HS-5 (cell line): ENCODE measurements at places on chromosomes 16 and 17.

GRCh38 chr16:72255786-72256185 lies 83.8 kb upstream of the PMFBP1 start:
- no peak for DNase-seq

DNA sequence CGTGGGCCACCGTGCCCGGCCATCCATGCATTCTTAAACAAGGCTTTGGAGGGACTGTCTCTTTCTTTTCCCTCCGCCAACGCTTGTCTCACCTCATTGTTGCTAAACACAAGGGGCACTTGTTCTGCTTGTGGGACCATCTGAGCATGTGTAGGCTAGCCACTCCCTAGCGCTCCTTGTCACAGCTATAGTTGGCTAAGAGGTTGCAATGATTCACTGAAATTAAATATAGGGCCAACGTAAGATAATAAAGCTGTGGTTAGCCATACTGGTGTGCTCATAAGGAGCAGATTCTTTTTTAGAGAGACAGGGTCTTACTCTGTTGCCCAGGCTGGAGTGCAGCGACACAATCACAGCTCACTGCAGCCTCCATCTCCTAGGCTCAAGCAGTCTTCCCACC lies 41.2 kb downstream of the KIAA0513 start:
- DNase-seq: no peak

- no peak for DNase-seq
Measured at GRCh38 chr16:28326881-28327610, 34.7 kb downstream of the SBK1 start.

GRCh38 chr16:2370721-2371120 lies 30.2 kb upstream of the ABCA3 start:
- no peak for DNase-seq

GRCh38 chr17:17500999-17501605 lies 4.9 kb upstream of the RASD1 start:
- no peak for DNase-seq

GRCh38 chr17:8412089-8412488 lies 14.5 kb upstream of the RNF222 start:
- no peak for DNase-seq

- no peak for DNase-seq
Measured at GRCh38 chr17:2705263-2705662, 6.3 kb downstream of the CLUH start.

- no peak for DNase-seq
Measured at GRCh38 chr16:87233928-87234327, 83.3 kb downstream of the C16orf95 start.

DNA sequence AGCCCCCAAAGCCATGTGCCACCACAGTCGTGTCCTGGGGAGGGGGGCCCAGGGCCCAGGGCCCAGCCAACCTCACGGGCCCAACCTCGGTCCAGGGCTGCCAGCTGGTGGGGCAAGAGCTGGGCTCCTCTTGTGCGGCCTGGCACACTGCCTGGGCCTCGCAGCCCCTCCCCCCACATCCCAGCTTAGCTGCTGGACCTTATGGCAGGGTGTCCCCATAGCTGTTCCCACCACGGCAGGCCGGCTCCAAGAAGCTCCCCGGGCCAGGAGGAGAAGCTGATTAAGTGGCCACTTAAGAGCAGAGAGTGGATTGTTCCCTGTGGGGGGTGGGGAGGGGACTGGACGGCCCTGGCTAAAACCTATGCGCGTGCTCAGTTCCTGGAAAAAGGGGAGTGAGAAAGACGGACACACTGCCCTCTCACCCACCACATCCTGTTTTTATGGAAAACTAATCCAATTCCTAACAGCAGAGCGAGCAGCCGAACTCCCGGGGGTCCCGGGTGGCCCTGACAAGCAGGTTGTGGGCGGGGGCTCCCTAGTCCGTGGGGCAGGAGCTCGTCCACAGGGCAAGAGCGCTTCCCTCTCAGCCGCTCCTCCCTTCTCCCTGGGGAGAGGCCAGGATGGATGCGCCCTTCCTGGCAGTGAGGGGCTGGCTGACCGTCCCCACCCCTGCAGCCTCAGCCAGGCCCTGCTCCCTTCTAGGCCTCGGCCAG lies 16.8 kb downstream of the PIEZO1 start:
- no peak for DNase-seq

GRCh38 chr17:320809-321385 lies 31.7 kb downstream of the RPH3AL start:
- DNase-seq: no peak

- DNase-seq: no peak
Measured at GRCh38 chr16:70689035-70689969, 3.4 kb upstream of the MTSS2 start.

DNA sequence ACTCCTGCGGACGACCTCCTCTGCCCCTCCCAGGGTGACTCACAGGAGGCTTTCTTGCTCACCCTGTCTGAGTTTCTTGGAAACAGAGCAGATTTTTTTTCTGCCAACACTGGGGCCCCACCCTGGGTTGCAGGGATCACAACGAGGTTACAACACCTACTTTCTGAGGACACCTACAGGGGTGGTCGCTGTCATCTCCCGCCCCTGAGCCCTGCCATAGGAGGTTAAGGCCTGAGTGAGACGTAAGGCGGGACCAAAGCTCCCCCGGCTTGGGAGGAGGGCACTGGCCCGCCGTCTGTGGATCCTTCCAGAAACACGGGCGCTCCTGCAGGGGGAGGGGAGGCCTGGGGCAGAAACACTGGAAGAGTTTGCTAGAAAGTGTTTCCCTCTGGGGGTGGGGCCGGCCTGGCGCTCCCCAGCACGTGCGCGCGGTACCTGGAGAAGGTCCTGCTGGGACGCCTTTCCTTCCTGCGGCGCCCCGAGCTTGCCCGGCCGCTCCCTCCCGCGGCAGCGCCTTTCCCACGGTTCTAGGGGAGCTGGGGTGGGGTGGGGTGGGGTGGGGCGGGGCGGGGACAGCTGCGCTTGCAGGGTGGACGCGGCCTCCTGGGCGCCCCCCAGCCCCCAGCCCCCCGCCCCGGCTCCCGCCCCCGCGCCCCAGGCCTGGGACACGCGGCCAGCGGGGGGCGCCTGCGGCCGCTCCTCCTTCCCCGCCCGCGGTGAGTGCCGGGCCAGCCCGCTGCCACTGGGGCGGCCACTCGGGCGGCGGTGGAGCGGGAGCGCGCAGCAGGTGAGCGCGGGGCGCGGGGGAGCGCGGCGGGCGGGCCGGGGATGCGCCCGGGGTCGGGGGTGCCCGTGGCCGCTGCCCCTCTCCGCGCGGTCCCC lies 20.7 kb upstream of the ADCY7 start:
- DNase-seq: no peak

GRCh38 chr17:74815550-74816370 lies 39.6 kb upstream of the NAT9 start:
- DNase-seq: no peak

DNA sequence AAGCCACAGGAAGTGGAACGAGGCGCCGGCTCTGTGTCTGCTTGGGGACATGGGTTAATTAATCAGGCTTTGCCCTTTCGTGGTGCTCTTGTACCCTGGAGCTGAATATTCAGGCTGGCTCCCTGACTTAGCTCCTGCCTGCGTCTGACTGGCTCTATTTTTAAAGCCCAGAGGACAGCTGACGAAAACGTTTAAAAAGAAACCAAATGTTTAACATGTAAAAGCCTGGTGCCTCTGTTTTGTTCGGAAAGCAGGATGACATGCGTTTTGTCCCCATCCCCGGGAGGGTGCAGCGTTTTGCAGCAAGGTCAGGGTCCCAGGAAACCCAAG lies 61.1 kb downstream of the NT5M start:
- no peak for DNase-seq

- DNase-seq: no peak
Measured at GRCh38 chr17:78664476-78665386, 87.5 kb upstream of the DNAH17 start.

DNA sequence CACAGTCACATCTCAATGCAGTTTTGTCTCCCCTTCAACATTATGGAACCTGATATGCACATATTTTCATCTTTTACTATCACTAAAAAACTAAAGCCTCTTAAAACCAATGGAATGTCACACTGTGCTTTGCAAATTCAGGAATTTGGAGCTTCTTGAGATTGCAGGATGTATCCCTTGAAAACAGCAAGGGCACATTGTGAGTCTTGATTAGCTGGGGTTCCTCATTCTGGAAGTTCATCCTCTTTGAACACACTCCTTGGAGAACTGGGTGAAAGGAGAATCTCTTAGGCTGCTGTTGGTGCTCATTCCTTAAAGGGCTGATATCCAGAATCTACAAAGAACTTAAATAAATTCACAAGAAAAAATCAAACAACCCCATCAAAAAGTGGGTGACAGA lies 21.1 kb upstream of the MYOCD start:
- DNase-seq: no peak

GRCh38 chr17:34166352-34166751 lies 88.7 kb upstream of the CCL2 start:
- DNase-seq: no peak

GRCh38 chr16:84606081-84606875 lies 11.6 kb downstream of the COTL1 start:
- no peak for DNase-seq

DNA sequence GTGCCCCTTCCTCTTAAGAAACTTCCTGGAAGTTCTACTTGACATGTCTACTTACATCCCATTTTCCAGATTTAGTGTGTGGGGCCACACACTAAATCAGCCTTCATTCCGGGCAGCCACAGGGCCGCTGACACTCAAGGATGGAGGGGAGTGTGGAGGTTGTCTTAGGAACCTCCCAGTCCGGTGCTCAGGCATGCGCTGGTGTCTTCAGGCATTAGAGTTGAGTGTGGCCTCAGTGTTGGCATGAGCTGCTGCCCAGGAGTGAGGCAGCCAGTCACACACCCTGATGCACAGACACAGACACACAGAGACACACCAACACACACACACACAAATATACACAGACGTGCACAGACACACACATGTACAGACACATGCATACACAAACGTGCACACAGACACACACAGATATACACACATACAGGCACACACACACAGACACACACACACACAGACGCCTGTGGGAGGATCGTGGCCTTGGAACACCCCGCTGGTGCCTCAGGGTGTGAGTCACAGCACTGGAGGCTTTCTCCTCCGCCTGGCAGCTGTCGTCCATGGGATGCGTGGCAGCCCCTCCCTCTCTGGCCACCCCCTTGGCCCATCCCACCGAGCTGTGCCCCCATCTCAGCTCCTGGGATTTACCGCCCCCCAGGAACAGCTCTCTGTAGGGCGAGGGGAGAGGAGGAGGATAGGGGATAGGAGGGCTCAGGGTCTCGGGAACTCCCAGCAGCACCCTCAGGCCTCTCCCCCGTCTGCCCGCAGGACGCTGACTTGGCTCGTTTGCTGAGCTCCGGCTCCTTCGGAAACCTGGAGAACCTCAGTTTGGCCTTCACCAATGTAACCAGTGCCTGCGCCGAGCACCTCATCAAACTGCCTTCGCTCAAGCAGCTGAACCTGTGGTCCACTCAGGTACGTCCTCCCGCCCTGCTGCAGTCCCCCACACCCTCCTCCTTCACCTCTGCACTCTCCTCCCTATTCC lies 75.6 kb upstream of the PLCG2 start:
- no peak for DNase-seq

DNA sequence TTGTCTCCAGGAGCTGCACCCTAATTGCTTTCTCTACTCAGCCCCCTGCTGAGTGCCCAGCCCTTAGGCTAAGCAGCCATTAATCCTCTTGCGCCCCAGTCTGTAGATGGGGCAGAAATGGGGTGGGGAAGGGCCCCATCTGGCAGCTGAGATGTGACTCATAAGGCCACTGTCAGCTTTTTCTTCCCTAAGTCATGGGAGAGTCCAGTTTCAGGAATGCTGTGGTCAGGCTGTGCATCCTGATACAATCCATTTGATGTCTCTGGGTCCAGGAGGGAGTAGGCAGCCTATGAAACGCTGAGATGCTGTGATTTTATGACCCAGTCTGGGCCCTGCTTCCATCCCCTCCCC lies 12.3 kb downstream of the PLXDC1 start:
- DNase-seq: peak; percentile 62

DNA sequence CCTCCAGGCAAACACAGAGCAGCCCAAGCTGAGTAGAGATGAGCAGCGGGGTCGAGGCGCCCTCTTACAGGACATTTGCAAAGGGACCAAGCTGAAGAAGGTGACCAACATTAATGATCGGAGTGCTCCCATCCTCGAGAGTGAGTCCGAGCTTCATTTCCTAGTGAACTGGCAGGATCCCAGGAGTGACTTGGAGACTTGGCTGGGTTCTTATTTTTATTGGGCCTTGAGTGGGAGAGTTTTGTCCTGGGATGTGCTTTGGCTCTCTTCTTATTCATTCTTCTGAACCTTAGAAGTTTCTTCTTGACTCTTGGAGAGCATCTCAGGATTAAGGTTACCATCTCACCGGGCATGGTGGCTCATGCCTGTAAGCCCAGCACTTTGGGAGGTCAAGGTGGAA lies 27.2 kb upstream of the CDC6 start:
- DNase-seq: no peak

- no peak for DNase-seq
Measured at GRCh38 chr17:7177954-7178477, 1.2 kb downstream of the ASGR1 start.

DNA sequence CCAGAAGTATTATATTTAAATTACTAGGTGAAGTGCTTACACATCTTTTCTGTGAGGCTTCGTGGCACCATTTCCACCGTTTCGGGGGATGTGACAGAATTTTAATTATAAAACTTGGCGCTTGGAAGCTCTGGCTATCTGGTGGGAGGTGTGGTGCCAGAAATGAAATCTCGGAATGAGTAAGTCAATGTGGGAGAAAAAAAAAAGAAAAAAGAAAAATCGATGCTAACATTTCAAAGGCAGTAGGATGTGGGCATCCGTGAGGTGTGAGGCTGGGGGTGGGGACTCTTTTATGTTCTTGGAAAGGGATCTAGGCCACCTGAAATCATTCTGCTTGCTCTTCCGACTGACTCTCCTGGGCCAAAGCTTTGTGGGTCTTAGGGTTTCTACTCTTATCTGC lies 21.9 kb downstream of the CPPED1 start:
- DNase-seq: no peak

DNA sequence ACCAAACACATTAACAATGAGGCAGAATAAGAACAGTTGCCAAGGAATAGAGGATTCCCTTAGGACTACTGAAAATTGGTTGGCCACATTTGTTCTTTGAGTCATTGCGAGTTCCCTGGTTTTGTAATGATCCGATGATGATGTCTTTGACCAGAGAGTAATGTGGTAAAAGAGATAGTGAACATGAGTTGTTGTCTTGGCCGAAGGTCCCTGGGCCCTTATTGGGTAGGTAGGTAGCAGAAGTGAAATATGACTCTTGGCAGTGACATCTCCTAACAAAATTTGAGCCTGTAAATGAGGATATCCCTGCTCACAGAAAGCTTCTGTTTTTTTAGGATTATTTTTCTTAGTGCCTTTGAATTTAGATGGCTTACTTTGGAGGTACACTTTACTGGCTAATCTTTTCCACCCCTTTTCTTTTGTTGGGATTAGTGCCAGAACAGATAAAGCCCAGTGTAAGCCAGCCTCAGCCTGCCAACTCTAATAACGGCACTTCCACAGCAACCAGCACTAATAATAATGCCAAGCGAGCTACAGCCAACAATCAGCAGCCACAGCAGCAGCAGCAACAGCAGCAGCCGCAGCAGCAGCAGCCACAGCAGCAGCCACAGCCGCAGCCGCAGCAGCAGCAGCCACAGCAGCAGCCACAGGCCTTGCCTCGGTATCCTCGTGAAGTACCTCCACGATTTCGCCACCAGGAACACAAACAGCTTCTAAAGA lies 47.2 kb downstream of the TNRC6A start:
- DNase-seq: no peak

GRCh38 chr17:29045734-29046472 lies 3.0 kb downstream of the PIPOX start:
- DNase-seq: no peak

GRCh38 chr16:80051040-80051439 lies 450.5 kb upstream of the MAF start:
- DNase-seq: no peak
